ENCODE measurements at places on chromosomes 6 and 20. TPM values are rescaled to one million over a fixed set of nuclear protein-coding genes. Genes with fewer than 3 reads are reported as not detected.

BPIFB4 gene
- total RNA-seq: not detected

GRCh38 chr20:53579581-53580375 lies 13.9 kb downstream of the ZNF217 start:
- DNase-seq: no peak

- DNase-seq: no peak
These were observed 48.9 kb downstream of the CNBD2 start for GRCh38 chr20:36017048-36017951.

HLA-DOB gene
- not detected for total RNA-seq

DNA sequence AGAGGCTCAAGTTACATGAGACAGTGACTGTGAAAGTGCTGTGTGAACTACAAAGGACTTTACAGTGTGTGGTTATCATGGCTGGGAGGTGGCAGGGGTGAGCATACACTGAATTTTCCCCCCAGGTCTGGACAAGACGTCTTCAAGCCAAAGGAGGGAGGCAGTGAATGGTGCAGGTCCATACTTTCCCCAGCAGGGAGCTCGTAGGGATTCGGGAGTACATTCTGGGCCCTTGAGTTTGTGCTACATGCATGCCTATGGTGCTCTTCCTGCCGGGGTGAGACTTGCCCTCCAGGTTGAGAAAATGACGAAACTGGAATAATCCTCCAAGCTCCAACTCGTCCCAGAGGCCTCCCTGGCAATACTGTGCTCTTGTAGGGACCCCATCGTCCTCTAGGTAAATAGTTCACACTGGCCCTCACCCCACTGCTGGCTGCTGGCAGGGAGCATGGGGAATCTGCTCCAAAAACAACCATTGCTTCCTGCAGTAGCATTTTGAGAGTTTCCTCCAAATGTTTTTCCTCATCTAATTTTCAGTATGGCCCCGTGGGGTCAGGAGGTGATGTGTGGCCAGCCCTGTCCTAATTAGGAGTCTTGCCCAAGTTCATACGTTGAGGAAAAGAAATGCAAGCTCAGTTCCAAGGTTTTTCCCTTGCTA lies 57.6 kb downstream of the ZNF831 start:
- DNase-seq: no peak

DOK5 gene
- 350 TPM for total RNA-seq

DNA sequence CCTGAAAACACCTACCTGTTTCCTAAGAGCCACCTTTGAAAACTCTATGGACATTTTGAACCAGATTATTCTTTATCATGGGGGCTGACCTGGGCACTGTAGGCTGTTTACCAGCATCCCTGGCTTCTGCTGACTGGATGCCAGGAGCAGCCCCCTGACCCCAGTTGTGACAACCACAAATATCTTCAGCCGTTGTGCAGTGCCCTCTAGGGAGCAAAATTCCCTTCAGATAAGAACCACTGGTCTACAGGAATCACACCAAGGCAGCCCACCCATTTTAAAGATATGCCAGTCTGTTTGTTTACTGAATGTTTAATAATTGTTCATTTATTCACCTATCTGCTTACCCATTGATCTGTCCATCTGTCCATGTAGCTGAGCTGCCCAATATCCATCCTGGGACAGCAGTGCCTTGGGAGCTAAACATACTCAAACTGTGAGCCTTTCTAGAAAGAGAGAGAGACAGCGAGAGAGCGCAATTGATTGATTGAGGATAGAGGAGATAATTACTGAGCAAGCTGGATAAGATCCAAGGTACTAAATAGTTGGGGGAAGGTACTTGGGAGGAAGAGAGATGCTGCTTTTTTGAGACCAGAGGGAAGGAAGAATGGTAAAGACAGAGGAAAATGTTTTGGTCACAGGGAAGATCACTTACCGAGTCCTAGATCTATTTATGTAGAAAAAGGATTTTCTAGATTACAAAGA lies 276.8 kb downstream of the NRN1 start:
- DNase-seq: no peak

- no peak for DNase-seq
These were observed 198.0 kb upstream of the FBXL4 start for GRCh38 chr6:99145738-99146137.

ATG5 gene
- total RNA-seq: 76.1 TPM

- no peak for DNase-seq
These were observed 127.0 kb upstream of the STXBP5 start for GRCh38 chr6:147077251-147077650.

CST5 gene
- not detected for total RNA-seq

GRCh38 chr20:58756450-58756775 lies 63.8 kb downstream of the NPEPL1 start:
- no peak for DNase-seq

PRSS35 gene
- total RNA-seq: 4.8 TPM

DNA sequence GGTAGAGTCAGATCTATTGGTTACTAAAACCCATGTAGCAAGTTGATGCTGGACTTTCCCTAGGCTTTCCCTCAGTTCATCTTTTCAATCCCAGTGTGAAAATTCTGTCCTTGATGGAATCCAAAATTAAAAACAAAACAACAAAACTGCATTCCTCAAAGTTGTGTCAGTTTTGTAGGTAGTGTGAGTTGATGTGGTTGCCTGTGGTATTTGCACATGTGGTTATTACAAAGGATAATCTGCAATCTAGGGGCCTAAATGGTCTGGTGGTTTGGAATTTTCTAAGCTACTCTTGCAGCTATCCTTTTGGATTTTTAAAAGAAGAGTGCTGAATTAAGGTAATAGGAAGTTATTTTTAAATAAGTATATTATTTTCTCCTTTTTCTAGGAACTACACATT lies 132.2 kb upstream of the SCGN start:
- DNase-seq: no peak

GRCh38 chr20:16526433-16527380 lies 46.5 kb downstream of the KIF16B start:
- no peak for DNase-seq

GRCh38 chr6:129750360-129750759 lies 40.4 kb upstream of the ARHGAP18 start:
- no peak for DNase-seq

DNA sequence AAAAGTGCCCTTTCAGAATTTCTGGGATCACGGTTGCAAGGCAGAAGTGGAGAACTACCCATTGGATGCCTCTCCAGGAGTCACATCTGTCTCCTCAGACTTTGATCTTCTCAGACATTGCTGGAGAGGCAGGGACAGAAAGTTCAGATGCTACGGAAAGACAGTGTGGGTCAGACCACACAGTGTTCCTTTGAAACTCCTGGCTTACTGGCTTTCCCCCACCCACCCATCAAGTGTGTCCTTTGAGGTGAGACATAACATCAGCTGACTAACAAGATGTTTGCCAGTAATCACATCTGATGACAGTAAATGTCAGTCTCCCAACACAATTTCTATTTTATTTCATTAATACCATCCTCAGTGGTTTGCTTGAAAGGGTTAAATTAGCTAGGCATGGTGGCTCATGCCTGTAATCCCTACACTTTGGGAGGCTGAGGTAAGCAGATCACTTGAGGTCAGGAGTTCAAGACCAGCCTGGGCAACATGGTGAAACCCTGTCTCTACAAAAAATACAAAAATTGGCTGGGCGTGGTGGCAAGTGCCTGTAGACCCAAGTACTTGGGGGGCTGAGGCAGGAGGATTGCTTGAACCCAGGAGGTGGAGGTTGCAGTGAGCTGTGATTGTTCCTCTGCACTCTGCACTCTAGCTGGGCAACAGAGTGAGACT lies 67.2 kb upstream of the SNX9 start:
- DNase-seq: no peak

GRCh38 chr6:91185072-91185471 lies 598.2 kb upstream of the MAP3K7 start:
- no peak for DNase-seq

DNA sequence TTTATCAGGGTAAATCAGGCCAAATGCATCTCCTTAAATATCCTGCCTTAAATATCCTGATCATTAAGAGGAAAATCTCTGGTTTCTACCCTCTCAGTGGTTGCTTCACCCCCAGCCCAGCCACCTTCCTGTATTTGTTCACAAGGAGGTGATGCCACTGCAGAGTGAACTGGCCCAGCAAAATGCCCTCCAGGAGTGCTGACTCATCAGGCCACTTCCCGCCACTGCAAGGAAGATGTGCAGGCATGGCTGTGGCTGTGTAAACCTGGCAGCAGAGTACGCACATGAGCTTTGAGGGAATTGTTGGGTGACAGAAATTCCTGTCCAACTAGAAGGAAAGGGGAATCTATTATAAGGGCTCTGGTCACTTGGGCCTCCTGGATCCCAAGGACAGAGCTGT lies 13.8 kb downstream of the NQO2 start:
- DNase-seq: no peak

PCNA gene
- 40.9 TPM for total RNA-seq

GRCh38 chr6:110859335-110859792 lies 15.2 kb upstream of the AMD1 start:
- DNase-seq: no peak

DNA sequence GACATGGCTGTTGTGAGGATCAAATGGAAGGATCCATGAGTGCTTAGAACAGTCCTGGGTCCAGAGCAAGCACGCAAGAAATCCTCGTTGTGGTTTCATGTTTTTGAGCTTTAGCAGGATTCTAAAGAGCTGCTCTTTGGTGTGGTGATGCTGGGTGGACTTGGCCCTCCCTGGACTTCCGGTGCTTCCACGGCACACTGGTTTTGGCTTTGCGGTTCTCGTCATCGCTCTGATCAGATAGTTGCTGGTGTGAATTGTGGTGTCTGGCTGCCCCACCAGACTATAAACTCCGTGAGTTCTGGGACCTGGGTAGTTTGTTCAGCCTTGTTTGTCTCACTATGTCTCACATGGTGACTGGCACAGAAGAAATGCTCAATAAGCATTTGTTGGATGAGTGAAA lies 3.3 kb downstream of the HNF4A start:
- no peak for DNase-seq

DNA sequence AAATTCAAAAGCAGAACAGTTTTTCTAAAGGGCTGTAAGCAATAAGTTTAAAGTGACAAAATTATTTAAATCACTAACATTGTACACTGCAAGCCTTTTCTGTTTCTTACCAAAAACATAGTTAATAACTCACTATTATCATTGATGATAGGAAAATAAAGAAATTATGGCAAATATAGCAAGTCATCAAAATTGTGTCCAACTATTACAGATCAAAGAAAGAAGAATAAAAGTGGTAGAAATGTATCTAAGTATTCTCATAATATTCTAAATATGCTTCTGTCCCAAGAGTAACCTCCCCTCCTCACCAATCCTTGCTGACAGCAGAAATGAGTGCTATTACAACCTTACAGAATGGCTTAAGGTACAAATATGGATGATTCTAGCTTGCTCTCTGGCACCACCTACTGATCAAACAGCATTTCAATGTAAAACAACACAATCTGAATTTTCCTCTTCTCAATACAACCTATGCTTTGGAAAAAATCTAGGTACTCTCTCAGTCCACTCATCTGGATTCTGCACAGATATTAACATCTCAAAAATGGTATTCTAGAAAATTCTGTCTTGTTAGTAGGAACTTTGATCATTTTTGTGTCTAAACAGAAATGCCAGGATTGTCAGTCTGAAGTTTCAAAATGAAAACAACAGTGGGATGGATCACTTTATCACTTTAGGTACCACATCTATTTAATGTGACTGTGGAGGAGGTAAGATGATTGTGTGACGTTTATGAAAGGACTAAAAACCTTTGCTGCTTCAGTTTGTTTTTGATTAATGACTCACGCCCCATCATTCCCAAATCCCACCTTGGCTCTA lies 40.9 kb downstream of the ZFP64 start:
- DNase-seq: no peak

MMP24OS gene
- total RNA-seq: 1.9 TPM

- DNase-seq: no peak
These were observed 120.4 kb downstream of the MYLK4 start for GRCh38 chr6:2630359-2630758.

EBF4 gene
- 10.5 TPM for total RNA-seq

DNA sequence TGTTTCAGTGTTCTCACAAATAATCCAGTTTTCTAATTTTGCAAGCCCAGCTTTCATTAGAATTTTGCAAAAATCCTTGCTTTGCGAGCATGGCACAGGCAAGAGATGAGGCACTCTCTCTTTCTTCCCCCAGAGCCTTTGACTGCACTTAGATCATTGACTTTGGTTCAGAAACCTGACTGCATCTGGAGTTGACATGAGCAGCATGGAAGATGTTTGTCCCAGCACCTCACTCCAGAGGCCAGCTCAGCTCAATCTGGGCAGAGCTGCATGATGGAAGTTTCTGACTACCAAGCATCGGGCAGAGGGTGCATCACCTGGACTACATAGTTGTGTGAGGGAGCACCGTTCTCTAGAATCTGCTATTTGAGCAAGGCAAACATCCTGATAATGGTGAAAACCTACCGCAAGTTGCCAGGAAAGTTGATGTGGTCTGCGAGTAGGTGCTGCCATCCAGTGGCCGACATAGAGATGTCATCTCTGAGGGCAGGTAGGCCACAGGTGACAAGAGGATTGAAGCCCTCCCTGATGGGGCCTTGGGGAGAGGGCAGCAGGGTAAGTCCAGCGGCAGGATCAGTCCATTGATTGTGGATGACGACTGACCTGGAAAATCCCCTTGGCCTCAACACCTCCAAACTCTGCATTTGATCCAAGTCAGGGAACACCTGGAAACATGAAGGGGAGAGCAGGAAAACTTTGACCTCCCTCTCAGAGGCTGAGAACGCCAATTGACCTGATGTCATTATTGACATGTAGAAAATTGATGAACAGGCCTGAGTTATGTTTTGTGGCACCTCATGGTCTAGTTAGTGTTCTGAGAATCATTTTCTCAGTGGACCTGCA lies 3.8 kb upstream of the LPA start:
- DNase-seq: no peak

DNA sequence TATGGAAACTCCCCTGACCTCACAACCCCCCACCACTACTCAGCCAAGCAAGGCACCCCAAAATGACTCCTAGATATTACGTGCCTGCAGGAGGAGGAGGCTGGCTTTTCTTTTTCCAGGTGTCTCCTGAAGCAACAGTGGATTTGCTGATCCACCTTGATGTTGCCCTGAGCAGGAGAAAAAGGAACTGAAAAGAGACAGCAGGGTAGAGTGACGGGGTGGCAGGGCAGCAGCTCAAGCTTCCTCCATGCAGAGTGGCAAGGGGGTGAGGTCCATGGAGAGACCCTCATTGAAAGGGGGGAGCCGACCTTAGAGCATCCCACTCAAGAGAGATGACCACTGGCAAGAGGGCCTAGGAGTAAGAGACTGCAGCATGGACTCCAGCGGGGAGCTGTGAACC lies 112.0 kb upstream of the SIRPA start:
- no peak for DNase-seq

LPA gene
- total RNA-seq: 1.4 TPM

- peak; percentile 71 for DNase-seq
These were observed 98.3 kb downstream of the SASH1 start for GRCh38 chr6:148440877-148441453.

DNA sequence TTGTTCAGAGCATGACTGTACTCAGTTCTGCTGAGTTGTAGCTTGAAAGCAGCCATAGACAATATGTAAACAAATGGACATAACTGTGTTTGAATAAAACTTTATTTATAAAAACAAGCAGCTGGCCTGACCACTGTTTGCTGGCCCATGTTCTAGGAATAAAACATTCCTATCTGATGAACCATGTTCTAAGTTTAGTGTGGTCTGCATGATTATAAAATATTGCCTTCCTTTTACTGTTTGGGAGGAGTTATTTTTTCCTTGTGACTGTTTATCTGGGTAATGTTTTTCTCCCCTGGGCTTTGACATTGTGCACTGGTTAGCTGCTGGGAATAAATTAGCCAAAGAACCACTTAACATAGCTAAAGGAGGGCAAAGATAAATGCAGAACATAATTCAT lies 55.1 kb downstream of the CDS2 start:
- no peak for DNase-seq

All from occipital lobe (tissue), 3 donors.